Stimulated activated CD8-positive, alpha-beta memory T cell treated with anti-CD3 and anti-CD28 coated beads, Interleukin-4, amount 100 ng/mL, for 1 hour (primary cell): ENCODE measurements at places on chromosomes 1 and 21.

GRCh38 chr1:47181095-47181954 is 8.5 kb downstream of the PDZK1IP1 start:
- DNase-seq, result no peak

GRCh38 chr1:185786524-185786923 is 52.3 kb downstream of the HMCN1 start:
- DNase-seq, result no peak

- no peak for DNase-seq
Observed at GRCh38 chr1:10538646-10539355, 64.1 kb downstream of the PEX14 start.

DNA sequence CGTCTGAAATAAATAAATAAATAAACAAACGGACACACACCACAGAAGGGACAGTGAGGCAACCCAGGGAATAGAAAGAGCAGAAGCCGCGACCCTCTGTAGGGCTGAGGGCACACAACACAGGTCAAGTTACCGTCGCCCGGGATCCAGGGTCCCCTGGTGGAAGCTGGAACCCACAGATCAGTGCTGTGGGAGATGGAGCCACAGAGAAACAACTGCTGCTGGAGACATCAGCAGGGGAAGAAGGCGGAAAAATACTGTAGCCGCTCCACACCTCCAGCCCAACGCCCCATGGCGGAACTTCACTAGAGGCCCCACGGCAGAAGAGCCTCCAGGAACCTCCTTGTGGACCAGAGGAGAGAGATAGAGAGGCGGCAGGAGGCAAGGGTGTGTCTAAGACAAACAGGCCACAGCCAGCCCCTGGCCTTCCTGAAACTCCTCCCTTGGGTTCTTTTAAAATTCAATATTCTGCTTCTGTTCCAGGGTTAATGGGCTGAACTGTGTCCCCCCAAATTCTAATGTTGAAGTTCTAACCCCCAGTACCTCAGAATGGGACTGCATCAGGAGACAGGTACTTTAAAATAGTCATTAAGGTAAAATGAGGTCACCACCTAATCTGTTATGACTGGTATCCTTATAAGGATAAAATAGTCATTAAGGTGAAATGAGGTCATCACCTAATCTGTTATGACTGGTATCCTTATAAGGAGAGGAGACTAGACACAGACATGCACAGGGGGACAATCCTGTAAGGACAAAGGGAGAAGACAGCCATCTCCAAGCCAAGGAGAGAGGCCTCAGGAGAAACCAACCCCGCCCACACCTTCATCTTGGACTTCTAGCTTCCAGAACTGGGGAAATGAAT is 7.7 kb upstream of the HLCS start:
- DNase-seq, result no peak

DNA sequence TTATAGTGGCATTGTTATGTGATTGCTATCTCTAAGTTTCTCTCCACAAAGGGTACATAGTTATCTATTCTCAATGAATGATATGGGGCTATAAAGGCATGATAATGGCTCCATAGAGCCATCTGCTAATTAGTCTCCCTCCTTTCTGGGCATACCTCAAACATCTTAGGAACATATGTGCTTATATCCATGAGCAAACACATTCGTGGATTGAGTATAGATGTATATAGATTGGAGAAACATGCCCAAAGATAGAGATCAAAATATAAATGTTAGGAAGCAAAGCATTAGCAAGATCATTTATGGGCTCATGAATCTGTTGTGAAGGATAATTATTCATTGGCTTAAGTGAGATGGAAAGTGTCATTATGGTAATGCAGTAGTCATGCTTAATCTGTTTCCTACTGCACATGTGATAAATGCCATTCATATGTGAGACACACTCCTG is 155.8 kb upstream of the UBE2U start:
- no peak for DNase-seq

- no peak for DNase-seq
Observed at GRCh38 chr1:65092691-65093090, 55.3 kb upstream of the AK4 start.

DNA sequence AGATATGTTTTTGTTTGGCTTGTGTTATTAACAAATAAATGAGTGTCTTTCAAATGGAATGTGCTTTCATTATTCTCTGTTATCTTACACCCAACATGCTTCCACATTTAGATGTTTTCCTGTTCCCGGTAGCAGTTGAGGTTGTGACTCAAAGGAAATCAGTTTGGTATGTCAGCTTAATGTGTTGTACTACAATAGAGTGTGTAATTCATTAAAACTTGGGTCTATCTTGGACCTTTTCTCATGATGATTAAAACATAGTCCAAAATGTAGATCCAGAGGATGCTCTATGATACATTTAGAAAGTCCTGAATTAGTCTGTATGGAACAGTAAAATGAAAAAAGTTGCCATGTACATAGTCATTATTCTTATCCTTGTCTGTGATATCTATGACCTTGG is 26.7 kb downstream of the RTCA start:
- no peak for DNase-seq

DNA sequence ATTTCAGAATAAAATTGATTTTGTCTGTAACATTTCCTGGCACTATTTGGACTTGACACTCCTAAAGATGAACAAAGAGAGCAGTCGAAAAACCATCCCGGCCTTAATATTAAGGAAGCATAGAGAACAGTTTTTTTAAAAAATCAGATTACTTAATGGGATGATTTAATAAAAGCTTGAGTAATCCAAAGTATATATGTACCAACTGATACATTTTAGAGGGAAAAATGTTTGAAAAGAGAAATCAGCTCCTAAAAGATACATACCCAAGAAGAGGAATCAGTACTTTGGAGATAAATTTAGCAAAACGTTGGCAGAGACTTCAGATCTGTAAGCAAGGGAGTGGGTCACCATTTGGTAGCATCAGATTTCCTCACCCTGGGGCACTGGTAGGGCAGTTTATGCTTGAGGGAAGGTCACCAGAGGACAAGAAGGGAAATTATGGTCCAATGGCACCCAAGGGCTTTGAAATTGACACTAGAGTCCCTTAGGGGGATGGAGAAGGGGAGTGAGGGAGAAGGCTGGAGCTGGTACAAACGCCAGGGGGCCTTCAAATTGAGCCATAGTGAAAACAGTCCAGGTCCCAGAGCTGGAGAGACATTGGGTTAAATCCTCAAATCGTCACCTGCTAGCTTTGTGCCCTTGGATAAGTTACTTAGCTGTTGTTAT is 5.9 kb downstream of the SLAMF7 start:
- no peak for DNase-seq

- DNase-seq, result no peak
Observed at GRCh38 chr1:56453016-56453415, 126.3 kb downstream of the PLPP3 start.

GRCh38 chr21:44444286-44444931 is 10.9 kb upstream of the LRRC3 start:
- no peak for DNase-seq

- DNase-seq, result no peak
Observed at GRCh38 chr1:15148475-15148874, 5.1 kb upstream of the TMEM51 start.

- no peak for DNase-seq
Observed at GRCh38 chr21:46157396-46157986, 2.1 kb upstream of the FTCD start.

DNA sequence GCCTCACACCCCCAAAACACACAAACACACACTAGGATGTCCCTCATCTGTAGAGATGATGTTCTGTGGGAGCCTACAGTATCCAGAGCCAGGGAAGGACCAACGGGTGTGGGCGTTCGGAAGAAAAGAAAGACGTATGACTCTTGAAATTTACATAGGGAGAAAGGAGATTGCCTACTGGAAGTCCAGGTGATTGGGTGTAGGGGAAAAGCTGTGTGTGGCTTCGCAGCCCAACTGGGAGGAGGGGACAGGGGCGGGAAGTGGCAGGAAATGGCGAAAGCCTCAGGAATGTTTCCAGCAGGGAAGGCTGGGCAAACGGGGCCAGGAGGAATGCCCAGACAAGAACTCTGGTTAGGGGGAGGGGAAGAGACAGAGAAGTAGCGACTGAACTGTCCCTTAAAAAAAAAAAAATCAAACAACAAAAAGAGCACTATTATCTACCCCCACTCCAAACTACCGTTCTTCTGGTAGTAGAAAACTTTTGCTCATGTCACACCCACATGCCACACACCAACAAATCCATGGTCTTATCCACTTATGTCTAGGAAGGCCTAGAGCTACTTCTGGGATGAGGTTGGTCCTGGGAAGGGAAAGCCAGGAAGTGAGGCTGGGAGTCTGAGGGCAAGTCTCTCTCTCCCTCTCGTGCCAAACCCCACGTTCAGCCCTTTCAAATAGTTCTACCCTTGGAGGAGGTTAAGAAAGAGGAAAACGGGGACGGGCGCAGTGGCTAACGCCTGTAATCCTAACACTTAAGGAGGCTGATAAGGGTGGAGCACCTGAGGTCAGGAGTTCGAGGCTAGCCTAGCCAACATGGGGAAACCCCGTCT is 1.8 kb upstream of the CKS1B start:
- DNase-seq, result no peak

- no peak for DNase-seq
Observed at GRCh38 chr1:12617901-12618660, at the start of gene DHRS3. Gene DHRS3, minus strand, starts transcription at chr1:12618210. Its CDS starts 862 bp downstream, at chr1:12617348.

GRCh38 chr1:100267284-100267683 is 1.3 kb downstream of the RTCA start:
- DNase-seq, result no peak

- no peak for DNase-seq
Observed at GRCh38 chr1:161962091-161962887, 61.4 kb downstream of the OLFML2B start.

GRCh38 chr1:209403921-209404320 is 179.6 kb upstream of the CAMK1G start:
- no peak for DNase-seq
